ENCODE measurements at places on chromosomes 1 and 21. TPM values are rescaled to one million over a fixed set of nuclear protein-coding genes. Genes with fewer than 3 reads are reported as not detected.

The RORC gene
- not detected for total RNA-seq

The LCE1C gene
- total RNA-seq = not detected

The BCL2L15 gene
- 0.65 TPM for total RNA-seq

The CSDE1 gene
- 163 TPM for total RNA-seq

The KRTAP13-2 gene
- not detected for total RNA-seq
